ENCODE measurements at places on chromosomes 1 and 21.
A peak's percentile ranks its signal among the peaks of the same experiment; 100 is the strongest.

DNA sequence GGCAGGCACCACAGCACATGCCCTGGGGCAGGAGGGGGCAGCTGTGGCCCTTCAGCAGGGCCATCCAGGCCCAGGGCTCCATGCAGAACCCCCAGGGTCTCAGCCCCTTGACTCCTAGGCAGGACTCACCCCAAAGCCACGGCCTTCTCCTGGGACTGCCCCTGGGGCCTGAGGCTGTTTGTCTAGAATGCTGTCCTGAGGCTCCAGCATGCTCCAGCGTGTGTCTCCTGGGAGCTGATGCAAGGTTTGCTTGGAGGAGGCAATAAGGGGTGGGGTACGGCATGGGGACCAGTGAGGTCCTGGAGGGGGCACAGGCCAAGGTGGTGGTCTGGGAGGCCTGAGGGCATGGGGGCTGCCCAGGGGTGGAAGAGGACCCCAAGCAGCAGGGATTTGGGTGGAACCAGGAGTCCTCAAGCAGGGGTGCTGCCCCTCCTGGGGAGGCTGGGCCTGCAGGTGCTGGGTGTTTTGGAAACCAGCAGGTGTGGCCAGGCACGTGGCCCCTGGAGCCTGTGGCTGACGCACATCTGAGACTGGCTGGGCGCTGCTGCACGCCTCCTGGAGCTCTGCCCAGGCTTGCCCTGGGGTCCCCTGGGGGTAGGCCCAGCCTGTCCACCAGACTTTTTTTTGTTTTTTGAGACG is 7.8 kb upstream of the CALML6 start:
- no peak for DNase-seq

DNA sequence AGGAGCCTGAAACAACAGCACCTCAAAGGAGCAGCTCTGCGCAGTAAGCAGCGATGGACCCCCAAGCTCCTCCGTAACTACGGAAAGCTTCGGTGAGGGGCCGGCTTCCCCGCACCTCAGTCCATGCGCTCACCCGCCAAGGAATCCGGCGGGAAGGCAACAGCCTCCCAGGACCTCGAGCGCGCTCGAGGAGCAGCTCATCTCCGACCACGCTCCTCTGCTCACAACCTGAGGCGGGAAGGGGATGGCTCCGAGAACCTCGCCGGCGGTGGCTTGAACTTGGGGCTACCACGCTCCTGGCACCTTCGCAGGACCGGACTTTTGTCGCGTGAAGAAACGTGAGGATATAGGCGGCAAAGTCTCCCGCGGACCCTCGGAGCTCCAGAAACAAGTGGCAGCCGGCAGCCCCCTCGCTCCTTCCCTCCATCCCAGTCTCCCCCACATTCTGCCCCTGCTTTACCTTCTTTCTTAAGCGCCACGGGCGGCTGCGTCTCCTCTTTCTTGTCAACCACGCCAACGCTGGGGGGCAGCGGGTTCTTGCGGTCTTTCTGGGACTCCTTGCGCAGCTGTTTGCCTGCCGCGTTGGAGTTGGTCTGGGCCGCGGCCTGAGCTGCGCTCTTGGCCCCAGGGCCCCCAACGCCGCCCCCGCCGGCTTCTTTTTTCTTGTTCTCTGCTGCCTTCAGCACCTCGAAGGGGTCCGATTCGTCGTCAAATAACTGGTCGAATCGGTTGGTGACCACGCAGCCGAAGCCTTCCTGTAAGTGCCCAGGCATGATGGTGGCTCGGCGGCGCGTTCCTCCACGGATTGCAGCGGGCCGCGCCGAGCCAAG is 459 bp downstream of the SERBP1 start:
- peak; percentile 24 for DNase-seq

DNA sequence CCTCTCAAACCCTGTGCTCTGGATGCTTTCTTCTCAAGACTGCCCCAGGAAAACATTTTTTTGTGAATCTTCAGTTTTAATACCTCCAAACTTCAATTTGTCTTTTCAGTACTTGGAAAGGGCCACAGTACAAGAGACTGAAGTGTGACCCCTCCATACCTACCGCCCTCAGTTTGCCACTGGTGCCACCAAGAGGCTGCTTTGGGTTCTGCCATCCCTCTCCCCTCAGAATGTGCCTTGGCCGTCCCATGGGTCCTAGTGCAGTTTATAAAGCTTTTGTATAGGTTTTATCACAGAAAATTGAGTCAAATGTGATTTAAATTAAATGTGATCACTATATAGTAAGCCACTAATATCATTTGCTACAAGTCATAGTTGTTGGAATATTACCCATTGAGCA is 60.8 kb upstream of the PGD start:
- DNase-seq, result peak; percentile 17

GRCh38 chr21:32578107-32578691 is 7.1 kb downstream of the TCP10L start:
- no peak for DNase-seq

- DNase-seq, result no peak
Observed at GRCh38 chr1:1924386-1924785, 5.3 kb upstream of the TMEM52 start.

DNA sequence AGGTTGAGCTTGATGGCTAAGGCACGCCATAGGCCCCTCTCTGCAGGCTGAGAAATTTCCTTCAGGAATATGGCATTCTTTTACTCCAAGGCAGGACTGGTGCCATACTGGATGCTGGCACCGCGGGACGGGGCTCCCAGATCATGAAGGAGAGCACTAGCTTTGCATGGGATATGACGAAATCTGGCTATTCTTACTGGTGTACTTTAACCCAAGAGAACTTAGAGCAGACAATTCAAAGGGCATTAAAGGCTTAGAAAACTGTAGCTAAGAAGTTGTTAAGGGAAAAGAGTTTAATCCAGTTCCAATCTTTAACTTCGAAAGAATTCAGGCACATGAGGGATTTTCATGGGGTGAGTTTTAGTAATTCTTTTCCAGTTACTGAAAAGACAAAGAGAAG is 204.4 kb upstream of the ESRRG start:
- no peak for DNase-seq

DNA sequence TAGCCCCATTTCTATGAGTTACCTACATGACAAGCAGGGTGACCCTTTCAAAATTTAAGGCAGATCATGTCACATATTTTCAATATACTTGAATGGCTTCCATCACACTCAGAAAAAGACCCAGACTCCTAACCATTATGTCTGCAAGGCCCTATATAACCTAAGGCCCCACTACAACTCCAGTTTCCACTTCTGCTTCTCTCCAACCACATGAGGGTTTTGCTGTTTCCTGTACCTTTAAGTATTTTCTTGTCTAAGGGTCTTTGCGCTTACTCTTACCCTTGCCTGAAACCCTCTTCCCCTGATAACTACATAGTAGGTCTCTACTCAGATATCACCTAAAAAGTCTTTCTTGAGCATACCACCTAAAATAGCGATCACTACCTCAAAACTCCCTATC is 46.1 kb downstream of the SGIP1 start:
- no peak for DNase-seq

GRCh38 chr1:11703357-11704193 is 12.1 kb downstream of the DRAXIN start:
- DNase-seq, result no peak

- no peak for DNase-seq
Observed at GRCh38 chr21:39852021-39852721, 15.1 kb upstream of the PCP4 start.

DNA sequence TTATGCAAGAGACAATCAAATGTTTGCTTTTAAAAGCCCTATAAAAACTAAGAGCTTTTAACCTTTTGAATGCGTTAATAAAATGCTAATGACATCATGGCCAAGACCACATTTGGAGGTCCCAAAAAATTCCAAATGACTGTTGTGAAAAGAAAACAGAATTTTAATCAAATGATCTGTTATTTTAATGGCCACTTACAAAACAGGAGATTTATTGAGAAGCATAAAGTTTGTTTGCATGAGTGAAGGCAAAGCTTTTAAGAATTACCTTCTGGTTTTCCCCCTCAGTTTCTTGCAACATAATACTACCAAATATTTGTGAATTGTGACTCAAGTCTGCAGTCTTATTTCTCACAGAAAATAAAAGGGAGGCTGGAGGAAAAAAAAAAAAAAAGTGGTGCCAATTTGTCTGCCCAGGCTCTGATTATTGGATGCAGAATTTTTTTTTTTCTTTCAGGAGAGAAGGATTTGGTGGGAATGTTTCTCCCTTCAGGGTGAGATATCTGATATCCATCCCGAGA is 60.7 kb downstream of the GORAB start:
- no peak for DNase-seq

DNA sequence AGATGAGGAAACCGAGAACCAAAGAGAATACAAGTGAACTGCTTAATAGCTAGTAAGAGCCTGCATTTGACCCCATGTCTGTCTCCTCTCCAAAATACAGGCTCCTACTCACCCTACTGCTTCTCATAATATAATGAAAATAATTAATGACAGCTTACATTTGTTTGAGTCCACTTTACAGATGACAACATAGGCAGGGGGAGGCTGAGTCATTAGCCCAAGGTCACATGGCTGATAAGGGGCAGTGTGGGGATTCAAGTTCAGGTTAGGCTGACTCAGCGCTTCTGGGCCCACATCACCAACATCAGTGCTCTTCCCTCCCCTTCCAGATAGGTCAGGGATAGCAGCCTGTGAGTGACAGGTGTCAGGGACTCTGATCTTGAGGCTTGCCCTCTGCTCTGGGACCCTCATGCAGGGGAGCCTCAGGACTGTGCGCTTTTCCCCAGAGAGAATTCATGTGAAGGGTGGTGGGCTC is 16.2 kb downstream of the AZIN2 start:
- DNase-seq, result no peak

DNA sequence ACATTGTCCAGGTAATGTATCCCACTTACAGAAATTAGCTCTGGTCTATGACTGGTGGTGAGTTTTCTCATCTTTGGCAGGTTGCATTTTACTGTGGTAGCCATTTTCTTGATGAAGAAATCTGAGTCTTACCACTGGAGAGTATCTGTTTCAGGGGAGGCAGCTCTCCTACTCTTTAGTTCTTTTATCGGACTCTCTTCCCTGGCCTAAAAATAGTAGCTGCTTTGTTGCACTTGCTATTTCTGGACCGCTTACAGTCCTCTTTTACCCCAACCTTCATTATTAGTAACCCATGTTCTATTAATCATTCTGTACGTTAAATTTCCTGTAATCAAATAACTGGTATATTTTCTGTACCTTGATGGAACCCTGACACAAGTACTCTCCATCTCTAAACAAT is 720.8 kb downstream of the PLA2G4A start:
- no peak for DNase-seq

DNA sequence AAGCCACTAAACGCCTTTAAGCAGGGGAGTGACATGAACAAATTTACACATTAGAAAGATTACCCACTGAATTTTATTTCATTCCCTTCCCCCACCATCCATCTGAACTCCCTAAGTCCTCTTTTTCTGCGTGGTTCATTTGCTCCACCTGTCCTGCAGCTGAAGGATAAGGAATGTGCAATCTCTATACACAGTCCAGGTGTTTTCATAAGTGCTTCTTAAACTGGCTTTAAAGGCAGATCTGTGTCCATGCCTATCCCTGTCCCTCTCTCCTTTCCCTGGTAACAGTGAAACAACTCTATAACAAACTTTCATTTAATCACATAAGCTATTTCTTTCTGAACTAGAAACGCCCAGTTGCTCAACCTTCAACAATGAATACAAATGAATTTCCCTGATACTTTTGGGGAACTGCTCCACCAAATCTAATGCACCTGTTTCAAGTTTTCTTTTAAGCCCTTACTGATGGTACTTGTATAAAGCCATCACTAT is 8.4 kb downstream of the GSTM3 start:
- no peak for DNase-seq

DNA sequence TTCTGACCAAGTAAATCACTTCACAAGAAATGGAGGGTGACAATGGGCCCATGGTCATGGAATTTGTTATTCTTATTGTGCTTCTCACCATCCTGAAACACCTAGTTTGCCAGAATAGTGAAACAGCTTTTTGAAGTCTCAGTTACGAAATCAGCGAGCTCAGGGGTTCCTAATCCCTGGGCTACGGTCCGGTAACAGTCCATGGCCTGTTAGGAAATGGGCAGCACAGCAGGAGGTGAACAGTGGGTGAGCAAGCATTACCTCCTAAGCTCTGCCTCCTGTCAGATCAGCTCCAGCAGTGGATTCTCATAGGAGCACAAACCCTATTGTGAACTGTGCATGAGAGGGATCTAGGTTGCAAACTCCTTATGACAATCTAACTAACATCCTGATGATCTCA is 1356.3 kb downstream of the KCNT2 start:
- DNase-seq, result no peak

DNA sequence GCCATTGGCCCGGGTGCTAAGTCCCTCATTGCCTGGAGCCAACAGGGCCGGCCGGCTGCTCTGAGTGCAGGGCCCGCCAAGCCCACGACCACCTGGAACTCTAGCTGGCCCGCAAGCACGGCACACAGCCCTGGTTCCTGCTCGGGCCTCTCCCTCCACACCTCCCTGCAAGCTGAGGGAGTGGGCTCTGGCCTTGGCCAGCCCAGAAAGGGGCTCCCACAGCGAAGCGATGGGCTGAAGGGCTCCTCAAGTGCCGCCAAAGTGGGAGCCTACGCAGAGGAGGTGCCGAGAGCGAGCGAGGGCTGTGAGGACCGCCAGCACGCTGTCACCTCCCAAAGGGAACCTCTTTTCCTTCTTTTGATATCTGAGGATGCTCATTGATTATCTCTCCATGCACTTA is 283.4 kb downstream of the PRDM2 start:
- DNase-seq, result no peak

DNA sequence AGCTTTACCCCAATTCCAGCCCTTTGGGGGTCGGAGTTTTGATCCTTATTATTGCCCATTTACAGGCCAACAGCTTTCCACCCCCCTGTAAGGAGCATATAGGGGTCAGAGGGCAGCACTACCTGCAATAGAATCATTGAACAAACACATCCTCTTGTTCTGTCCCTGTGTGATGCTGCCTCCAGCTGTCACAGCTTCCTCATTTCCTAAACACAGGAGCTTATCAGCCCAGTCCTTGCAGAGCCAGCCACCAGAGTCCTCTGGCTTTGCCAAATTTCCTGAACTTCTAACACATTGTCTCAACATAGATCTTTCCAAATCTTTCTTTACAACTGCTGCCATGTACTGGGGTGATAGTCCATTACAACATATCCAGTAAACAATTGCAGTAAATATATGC is 32.8 kb upstream of the PTBP2 start:
- DNase-seq, result no peak

DNA sequence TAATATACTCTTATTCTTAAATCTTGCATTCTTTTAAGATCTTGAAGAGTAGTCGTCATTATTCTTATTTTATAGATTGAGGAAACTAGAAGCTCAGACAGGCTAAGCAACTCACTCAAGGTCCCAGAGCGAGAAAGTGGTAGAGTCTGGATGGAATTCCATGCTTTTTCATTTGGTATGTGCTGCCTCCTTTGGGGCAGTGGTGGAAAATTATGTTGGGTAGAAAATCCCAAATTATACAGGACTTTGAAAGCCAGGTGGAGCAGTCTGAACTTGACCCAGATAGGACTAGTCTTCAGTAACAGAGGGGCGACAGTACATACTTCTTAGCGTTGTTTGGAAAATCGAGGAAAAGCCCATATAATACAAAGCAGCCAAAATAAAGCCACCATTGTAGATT is 205.6 kb downstream of the ATG4C start:
- no peak for DNase-seq

- no peak for DNase-seq
Observed at GRCh38 chr21:42461881-42462877, 33.8 kb downstream of the RSPH1 start.

- DNase-seq, result no peak
Observed at GRCh38 chr1:208604295-208604694, 360.1 kb upstream of the PLXNA2 start.

GRCh38 chr1:155085504-155086127 is 7.0 kb downstream of the EFNA3 start:
- peak; percentile 71 for DNase-seq

Data from stimulated activated CD4-positive, alpha-beta T cell treated with anti-CD3 and anti-CD28 coated beads, Interleukin-4, amount 100 ng/mL, for 4 hours (primary cell).